AG10803 (cell line): ENCODE measurements at places on chromosomes 5 and 9.
A peak's percentile ranks its signal among the peaks of the same experiment; 100 is the strongest.

- no peak for DNase-seq
Observed at GRCh38 chr5:62948301-62948700, 369.7 kb downstream of the LRRC70 start.

DNA sequence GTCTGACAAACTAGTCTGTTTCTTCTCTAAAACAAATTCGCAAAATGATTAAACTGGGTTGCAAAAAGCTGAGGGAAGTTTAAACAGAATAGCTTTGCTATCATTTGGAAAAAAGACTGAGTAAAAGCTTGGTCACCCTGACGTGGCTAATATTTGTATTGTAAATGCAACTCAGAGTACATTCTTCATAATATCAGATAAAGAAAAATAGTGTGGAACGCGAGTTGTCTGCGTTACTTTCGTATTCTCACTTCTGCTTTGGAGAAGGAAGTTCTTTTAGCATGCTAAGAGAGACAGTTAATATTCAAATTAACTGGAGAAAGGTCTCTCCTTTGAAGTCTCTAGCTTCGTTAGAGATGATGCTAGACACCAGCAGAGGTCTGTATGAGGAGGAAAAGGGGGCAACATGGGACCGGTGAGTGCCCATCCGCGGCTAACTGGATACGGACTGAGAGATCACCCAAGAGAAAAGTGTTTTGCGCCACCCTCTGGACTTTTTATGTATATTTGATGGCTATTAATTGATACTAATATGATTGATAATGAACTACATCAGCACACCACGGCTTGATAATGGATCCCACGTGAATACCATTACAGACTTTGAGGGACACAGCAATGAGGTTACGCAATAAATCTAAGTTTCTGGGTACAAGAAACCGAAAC is 2.9 kb upstream of the CNTRL start:
- DNase-seq = peak; percentile 47

- no peak for DNase-seq
Observed at GRCh38 chr5:39948341-39948740, 523.6 kb upstream of the DAB2 start.

DNA sequence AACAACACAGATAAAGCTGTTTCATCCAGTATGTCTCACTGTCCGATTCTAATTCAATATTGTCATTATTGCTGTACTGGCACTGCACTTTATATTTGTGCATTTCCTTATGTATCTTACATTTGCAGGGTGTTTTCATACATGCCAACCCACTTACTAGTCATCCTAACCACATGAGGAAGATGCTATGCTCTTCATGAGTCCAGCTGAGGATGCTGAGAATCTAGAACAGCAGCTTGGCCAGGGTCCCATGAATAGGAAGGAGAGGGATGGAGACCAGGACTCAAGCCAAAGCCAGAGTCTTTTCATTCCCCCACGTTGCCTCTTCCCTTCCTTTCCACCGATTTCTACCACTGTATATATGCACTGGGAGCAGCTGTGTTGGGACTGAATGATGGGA is 292.8 kb upstream of the KLF4 start:
- peak; percentile 89 for DNase-seq

GRCh38 chr9:128078504-128079434 is 10.7 kb downstream of the SLC25A25 start:
- no peak for DNase-seq

GRCh38 chr9:96500696-96501632 is 51.0 kb downstream of the HABP4 start:
- DNase-seq = peak; percentile 66

DNA sequence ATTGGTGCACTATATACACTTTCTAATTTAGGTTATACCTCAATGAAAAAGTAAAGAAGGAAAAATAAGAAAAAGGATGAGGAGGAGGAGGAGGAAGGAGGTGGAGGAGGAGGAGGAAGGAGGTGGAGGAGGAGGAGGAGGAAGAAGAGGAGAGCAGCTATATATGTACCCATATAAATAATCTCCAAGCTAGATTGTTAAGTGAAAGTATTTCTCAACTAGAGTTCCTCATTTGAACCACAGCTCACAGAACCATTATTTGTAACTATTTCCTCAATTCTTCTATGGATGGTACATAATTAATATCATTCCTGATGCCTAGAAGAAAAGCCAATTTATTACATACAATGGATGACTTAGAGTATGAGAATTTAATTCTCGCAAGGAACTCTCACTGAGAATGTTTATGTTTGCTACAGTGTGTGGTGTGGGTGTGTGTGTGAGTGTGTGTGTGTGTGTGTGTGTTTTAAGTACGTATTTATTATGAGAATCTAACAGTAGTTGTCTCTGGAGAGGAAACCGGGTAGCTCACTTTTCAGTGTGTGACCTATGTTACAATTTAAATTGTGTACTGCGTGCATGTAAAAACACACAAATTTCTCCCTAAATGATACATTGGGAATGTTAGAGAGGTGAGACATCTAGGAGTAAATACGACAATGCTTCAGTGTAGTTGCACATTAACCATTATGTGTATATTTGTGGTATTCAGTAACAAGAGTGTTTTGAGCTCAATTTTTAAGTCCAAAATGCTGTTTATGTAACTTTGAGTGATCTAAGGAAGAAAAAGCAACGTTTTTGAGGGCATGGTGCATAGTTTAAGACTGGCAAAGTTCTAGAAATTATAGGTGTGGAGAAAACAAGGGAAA is 20.2 kb upstream of the NREP start:
- DNase-seq = no peak

- DNase-seq = peak; percentile 58
Observed at GRCh38 chr9:128921881-128922763, 1.3 kb downstream of the PHYHD1 start.

GRCh38 chr9:86733929-86734328 is 213.4 kb downstream of the GAS1 start:
- DNase-seq = no peak

- no peak for DNase-seq
Observed at GRCh38 chr5:144395704-144396103, 225.0 kb downstream of the KCTD16 start.

DNA sequence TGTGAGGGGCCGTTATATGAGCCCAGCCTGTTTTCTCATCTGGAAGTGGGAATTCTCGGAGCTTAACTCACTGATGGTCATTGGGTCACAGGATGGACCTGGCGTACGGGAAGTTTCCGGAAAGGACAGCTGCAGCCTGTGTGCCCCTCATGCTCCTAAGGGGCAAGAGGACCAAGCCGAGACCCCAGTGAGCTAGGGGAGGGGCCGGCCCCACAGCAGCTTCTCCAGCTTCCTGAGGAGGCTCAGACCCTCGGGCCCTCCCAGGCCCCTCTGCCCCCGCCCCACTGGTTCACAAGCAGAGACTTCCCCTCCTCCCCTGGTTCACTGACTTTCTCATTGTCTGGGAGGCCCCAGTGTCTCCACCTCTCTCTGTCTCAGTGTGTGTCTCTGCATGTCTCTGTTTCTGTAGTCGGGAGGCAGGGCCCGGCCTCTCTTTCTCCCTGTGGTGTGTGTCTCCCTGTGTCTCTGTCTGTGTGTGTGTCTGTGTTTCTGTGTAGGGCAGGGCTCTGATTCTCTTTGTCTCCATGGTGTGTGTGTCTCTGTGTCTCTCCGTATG is 32.3 kb upstream of the FIBCD1 start:
- no peak for DNase-seq

- peak; percentile 53 for DNase-seq
Observed at GRCh38 chr9:32502464-32502863, 23.5 kb downstream of the RIGI start.

GRCh38 chr5:149782018-149782894 is 52.1 kb downstream of the PPARGC1B start:
- DNase-seq = no peak

GRCh38 chr9:123550012-123550411 is 194.0 kb downstream of the CRB2 start:
- DNase-seq = no peak

- DNase-seq = no peak
Observed at GRCh38 chr5:142576303-142576702, 109.6 kb downstream of the FGF1 start.

GRCh38 chr5:103021314-103021713 is 98.6 kb downstream of the GIN1 start:
- peak; percentile 32 for DNase-seq

GRCh38 chr5:180115326-180116076 is 43.9 kb upstream of the RNF130 start:
- no peak for DNase-seq

GRCh38 chr9:237141-237857 is 22.6 kb downstream of the DOCK8 start:
- no peak for DNase-seq

DNA sequence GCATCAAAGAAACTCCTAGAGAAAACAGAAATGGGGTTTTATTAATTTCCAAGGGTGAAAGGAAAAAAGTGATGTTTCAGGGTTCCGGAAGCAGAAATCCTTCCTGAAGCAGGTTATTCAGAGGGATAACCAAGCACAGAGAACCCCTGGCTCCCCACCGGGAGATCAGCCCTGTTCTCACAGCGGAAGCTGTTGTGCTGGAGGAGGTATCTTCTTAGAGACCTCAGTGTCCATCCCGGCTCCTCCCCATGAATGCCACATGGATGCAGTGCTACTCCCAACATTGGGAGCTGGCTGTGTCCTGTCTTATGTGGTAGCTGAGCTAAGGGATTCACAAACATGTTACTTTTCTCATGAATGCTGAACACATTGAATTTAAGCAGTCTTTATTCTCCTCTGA is 80.9 kb upstream of the IRX2 start:
- DNase-seq = no peak

GRCh38 chr5:612498-613424 is 621 bp downstream of the CEP72 start:
- no peak for DNase-seq

DNA sequence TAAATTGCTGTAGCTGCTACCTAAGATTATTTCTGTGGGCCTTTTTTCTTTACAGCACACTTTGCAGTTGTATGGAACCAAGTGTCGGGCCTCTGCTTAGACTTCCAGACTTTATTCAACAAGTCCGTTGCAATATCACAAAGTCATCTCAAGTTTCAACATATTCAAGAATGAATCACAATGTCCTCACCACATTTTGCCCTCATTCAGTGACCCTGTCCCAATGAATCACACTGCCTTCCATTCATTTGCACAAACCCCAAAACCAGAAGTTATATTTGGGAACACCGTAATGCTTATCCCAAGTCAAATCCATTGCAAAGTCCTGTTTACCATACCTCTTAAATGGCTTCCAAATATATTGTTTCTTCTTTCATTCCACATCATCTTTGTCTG is 439.6 kb downstream of the CSNK1G3 start:
- DNase-seq = peak; percentile 91

DNA sequence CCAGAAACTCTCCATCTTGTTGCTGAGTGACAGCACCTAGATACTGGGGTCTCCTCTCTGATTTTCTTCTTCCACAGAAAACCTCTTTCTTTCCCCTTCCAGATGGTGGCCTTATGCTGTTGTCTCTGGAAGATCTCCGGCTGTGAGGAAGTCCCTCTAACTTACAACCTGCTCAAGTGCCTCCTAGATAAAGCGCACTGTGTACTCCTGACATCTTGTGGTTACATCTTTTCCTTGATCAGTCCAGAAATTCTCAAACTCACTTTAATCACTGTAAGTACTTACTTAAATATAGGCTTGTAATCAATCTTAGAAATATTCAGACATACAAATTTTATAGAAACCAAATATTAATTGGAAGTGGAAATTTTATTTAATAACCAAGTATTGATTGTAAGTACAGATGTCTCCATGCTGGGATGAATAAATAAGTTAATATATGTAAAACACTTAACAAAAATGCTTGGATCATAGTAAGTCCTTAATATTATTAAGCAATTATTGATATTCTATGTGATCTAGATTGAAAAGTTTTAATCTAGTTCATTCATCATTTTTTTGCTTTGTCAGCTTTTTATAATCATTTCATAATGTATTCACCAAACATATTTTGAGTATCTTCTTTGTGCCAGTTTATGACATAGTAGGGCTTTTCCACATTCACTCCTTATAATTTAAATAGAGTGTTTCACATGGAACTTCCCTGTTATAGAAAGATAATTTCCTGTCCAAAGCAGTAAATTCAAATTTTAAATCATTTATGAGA is 1381.4 kb upstream of the CDH6 start:
- no peak for DNase-seq

DNA sequence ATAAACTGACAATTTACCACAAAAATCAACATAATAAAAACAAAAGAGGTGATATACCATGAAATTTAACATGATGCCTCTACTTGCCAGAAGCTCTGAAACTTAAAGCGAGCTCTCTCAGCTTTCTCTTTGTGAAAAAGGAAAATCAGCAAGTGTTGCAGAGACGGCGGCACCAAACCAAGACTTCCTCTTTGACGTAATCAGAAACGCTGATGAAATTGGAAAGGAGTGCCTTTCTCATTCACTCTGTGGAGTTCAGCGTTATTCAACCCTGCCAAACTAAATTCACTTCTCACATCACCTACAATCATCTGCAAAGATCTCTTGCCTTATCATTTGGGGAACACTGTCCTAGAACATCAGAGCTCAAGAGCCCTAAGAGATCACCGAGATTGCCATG is 32.2 kb downstream of the ANXA6 start:
- no peak for DNase-seq

DNA sequence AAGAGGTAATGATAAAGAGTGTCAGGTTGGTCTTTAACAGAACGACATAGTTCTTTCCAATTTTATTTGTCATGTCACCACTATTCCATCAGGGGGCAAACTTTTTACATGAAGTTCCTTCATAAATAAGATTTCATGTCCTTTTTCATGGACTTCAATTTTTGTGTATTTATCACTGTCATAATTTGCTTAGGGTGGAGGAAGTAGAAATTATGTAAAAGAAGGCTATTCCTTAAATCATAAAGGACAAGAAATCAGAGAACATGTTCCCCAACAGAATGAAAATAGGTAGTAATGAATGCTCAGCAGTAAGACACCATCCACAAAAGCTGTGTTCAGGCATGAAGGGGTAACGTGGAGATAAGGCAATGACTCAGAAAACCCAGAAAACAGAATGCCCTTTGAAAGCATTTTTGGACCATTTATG is 72.7 kb downstream of the ZFAND5 start:
- peak; percentile 57 for DNase-seq

- DNase-seq = peak; percentile 81
Observed at GRCh38 chr5:177447611-177448243, 1.1 kb downstream of the PRR7 start.

DNA sequence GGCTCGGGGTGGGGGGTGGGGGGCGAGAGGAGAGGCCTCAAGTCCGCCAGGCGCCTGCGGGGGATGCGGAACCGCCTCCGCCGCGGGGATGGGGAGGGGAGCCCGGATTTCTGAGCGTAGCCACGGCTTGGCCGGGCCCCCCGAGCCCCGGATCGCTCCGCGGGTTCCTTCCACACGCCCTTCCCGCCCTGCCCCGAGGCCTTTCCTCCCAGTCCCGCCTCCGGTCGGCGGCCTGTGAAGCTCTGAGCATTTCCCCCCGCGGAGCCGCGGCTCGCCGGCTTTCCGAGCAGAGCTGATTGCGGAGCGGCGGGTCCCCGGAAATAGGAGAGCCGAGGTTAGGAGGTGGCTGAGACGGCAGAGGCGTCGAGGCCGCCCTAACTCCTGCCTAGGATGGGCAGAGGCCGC is 6.1 kb downstream of the IRX4 start:
- DNase-seq = no peak

- DNase-seq = no peak
Observed at GRCh38 chr9:110206389-110206788, 1.6 kb downstream of the C9orf152 start.
